ENCODE measurements at places on chromosomes 13 and 19.

- DNase-seq = no peak
Observed at GRCh38 chr13:60134376-60134775, 29.4 kb downstream of the DIAPH3 start.

GRCh38 chr13:76724421-76724820 lies 161.8 kb downstream of the KCTD12 start:
- no peak for DNase-seq

- no peak for DNase-seq
Observed at GRCh38 chr19:17767559-17767958, 16.3 kb downstream of the FCHO1 start.

GRCh38 chr13:77040076-77040475 lies 13.1 kb upstream of the FBXL3 start:
- no peak for DNase-seq

DNA sequence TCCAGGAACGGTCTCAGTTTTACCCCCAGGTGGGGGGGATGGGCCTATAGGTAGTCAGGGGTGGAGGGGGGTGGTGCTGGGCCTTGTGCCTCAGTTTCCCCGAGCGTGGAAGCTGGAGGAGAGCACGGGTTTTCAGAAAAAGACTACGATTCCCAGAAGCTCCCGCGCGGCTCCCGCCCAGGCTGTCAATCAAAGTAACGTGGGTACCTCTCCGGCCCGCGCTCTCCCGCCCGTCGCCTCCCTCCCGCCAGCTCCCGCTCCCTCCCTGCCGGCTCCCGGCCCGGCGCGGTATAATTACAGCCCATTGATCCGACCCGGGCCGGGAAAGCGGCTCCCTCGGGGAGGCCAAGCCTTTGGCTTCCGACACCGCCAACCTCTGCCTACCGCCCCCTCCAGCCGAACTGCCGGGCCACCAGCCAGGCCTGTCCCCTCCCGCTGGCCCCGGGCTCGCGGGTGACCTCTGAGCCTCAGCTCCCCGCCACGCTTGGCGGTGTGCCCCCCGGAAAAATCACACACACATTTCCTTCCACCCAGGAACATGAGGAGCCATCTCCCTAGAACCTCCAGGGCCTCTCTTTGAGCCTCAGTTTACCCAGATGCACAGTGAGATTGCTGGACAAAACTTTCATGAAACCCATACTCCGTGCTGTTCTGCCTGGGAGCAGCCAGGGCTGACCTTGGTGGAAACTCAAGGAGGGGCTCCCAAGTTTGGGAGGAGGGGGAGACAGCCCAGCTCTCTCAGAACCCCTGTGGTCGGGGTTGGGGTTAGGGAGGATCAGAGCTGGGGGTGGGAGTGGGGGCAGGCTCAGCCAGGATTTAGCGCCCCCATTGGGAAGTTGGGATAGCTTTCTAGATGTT lies 7.3 kb upstream of the TLE2 start:
- peak; percentile 82 for DNase-seq

- no peak for DNase-seq
Observed at GRCh38 chr19:46107371-46107770, 17.1 kb downstream of the IGFL3 start.

DNA sequence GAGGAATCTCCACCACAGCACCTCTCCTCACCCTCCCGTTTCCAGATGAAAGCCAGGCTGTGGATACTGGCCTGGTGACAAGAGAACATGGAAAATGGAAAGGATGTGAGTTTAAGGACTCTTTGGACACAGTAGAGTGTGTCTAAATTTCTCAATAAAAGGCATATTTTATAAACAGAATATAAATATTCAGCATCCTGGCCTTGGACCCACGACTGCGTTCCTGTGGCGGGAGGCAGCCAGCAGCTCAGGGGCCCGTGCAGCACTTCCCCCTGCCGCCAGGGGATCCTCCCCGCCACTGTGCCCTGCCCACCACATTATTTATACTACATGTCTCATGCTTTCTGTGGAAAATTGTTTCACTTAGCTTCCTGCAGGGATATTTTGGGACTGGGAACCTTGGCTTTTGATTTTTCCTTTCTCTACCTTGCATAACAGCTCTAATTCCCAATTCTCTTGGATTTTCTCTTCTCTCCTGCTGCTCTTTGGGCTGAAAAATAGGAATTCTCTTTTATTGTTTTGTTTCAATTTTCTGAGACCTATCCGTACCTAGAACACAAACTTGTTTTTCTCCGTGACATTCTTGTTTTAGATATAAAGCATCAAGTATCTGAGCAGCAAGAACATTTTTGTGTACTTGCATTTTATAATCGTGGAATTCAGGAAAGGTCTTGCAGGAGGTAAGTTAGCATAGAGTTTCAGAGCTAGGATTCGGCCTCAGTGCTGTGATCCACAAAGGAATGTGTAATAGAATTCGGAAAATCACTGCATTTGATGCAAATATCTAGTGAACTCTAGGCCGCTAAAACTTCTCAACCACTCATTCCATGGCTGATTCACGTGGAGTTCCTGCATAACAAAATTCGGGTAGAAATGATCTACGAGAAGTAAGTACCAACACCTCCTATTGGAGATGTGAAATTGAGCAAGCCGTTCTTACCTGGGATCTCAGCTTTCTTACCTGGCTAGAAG lies 107.7 kb upstream of the SPATA13 start:
- no peak for DNase-seq

GRCh38 chr13:112679932-112680677 lies 9.7 kb upstream of the ATP11A start:
- no peak for DNase-seq

DNA sequence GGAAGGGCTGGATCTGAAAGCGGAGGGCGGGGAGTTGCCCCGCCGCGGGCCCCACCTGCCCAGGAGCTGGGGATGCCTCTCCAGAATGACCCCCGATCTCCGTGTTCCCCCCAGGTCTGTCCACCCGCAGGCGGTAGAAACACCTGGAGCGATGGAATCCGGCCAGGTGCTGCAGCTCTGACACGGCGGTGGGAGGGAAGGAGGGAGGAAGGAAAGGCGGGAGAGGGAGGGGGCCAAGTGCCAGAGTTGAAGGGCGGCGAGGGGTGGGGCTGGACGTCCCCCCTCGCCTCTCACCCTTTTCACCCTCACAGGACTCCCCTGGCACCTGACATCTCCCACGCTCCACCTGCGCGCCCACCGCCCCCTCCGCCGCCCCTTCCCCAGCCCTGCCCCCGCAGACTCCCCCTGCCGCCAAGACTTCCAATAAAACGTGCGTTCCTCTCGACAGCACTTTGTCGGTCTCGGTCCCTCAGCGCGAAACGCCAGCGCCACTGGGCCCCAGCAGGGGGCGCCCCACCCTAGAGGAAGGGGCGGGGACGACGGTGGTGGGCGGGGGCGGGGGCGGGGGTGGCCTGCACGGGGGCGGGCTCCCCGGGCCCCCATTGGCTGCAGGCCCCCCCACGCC lies 337 bp upstream of the FXYD7 start:
- no peak for DNase-seq

- DNase-seq = no peak
Observed at GRCh38 chr13:90683711-90684131, 663.8 kb upstream of the MIR17HG start.

DNA sequence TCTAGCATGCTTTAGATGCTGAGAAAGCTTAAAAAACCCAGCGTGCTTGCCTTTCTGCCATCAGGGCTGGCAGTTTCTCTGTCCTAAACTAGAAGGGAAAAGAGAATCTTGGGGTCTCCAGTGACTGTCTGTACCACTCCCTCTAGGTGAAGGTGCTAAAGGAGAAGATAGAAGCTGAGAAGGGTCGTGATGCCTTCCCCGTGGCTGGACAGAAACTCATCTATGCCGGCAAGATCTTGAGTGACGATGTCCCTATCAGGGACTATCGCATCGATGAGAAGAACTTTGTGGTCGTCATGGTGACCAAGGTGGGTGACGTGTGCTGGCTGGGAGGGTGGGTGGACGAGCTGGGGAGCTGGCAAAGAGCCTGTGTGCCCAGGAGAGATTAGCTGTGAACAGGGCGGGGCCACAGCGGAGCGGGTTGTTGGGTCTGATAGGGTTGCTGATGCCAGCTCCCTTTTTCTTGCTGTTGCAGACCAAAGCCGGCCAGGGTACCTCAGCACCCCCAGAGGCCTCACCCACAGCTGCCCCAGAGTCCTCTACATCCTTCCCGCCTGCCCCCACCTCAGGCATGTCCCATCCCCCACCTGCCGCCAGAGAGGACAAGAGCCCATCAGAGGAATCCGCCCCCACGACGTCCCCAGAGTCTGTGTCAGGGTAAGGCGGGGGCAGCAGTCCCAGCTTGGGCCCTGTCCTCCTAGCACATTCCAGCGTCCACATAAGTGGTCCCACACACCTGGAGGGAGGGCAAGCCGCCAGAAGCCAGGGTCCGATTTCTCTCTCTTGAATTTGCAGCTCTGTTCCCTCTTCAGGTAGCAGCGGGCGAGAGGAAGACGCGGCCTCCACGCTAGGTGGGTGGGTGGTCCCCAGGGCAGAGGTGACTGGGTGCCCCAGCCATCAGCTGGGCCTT lies 2.3 kb downstream of the RAD23A start:
- DNase-seq = no peak

GRCh38 chr13:79778741-79779460 lies 297.9 kb downstream of the NDFIP2 start:
- DNase-seq = no peak
